ENCODE measurements at places on chromosomes 16 and 17. TPM values are rescaled to one million over a fixed set of nuclear protein-coding genes. Genes with fewer than 3 reads are reported as not detected.

Gene C17orf107
- 1.1 TPM for total RNA-seq

Gene PRKCB
- not detected for total RNA-seq

Gene C16orf96
- total RNA-seq: not detected

Gene CHST5
- total RNA-seq: 0.19 TPM

Gene HOXB1
- total RNA-seq: not detected

Gene SPATA22
- not detected for total RNA-seq

Gene CES3
- not detected for total RNA-seq

Gene CNTNAP4
- not detected for total RNA-seq

Gene MAPK7
- total RNA-seq: 7.0 TPM

Gene ZNF768
- total RNA-seq: 13.2 TPM

Gene KRTAP1-1
- not detected for total RNA-seq

Gene PRR35
- total RNA-seq: not detected

Gene EVI2A
- total RNA-seq: 0.16 TPM

Gene COTL1
- total RNA-seq: 153 TPM

Data from bladder microvascular endothelial cell (primary cell).